ENCODE measurements at places on chromosomes 6 and 20. TPM values are rescaled to one million over a fixed set of nuclear protein-coding genes. Genes with fewer than 3 reads are reported as not detected.

The NR2E1 gene
- total RNA-seq = not detected

The LY6G6D gene
- total RNA-seq = not detected

The KCNK16 gene
- not detected for total RNA-seq

The RAB44 gene
- not detected for total RNA-seq

The ARFGEF3 gene
- 5.5 TPM for total RNA-seq

DNA sequence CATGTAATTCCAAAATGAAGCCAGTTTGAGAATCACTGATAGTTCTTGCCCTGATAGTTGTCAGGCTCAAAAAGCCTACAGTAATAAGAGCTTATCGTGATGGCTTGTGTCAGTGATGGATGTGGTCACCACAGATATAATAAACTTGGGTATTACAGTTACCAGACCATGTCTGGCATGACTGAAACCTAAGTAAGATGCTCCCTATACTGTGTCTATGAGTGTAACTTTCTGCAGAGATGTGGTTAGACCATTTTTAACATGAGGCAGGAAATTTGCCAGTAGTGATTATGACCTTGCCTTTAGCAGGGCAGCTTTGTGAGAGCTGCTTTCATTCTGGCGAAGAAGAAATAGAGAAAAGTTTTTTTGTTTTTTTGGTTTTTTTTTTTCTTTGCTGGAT, 90.2 kb downstream of the ANKS1A start:
- DNase-seq = no peak

- DNase-seq = no peak
Observed at GRCh38 chr6:2471472-2471871, 226.1 kb upstream of the GMDS start.

GRCh38 chr6:109714166-109714565, 23.1 kb downstream of the FIG4 start:
- no peak for DNase-seq

All from Caki2 (cell line).